NCI-H1436 treated with DMSO at 0.1 percent for 48 hours (cell line): ENCODE measurements at places on chromosomes 1 and 21.
A peak's percentile ranks its signal among the peaks of the same experiment; 100 is the strongest.

GRCh38 chr1:227793079-227793947 is 22.2 kb upstream of the PRSS38 start:
- no peak for DNase-seq

- no peak for DNase-seq
Measured at GRCh38 chr1:15598436-15598835, 13.6 kb upstream of the AGMAT start.

DNA sequence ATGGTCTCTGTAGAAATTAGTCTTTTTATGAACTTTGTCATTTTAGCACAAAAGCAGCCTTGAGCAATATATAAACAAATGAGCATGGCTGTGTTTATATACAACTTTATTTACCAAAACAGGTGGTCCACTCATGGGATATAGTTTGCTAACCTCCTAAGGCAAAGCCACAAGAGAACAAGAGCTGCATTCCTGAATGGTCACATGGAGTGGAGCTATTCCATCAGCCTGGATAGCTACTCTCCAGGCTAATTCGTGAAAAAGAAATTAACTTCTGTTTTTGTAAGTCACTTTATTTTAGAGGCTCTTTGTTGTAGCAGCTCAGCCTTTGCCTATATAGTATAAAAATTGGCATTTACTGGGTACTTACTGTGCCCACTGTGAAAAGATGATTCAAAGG is 163.3 kb upstream of the FAM78B start:
- no peak for DNase-seq

GRCh38 chr1:83882906-83883305 is 116.0 kb downstream of the TTLL7 start:
- peak; percentile 54 for DNase-seq

DNA sequence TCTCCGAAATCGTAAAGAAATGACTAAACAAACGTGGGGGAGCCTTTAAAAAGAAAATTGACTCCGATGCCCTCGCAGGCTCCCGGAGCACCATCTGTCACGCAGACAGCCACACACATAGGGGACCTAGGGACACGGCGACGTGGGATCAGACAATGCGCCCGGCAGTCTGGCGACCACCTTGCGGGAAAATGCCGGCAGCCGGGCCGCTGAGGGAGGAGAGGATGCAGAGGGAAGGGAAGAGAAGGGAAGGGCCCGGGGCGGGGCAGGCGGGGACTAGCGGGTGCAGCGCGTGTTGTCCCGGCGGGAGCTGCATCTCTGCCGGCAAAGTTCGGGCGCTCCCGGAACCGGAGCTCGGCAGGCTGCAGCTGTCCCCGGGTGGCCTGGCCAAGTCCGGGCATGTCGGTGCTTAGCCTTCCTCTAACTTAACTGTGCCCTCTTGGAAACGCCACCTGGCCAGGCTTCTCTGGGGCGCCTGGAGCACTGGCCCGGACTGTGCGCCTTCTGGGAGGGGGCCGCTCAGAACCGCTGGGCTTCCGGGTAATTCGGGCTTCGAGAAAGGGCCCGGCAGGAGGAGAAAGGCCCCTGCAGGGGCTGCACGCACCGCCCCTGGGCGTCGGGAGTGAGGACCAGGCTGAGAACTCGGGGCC is 1.8 kb downstream of the NHLH2 start:
- no peak for DNase-seq

GRCh38 chr1:219927956-219928790 is at the start of gene SLC30A10:
Gene SLC30A10 (minus strand): TSS chr1:219928557. CDS start chr1:219928440, 117 bp downstream.
- DNase-seq, result no peak

DNA sequence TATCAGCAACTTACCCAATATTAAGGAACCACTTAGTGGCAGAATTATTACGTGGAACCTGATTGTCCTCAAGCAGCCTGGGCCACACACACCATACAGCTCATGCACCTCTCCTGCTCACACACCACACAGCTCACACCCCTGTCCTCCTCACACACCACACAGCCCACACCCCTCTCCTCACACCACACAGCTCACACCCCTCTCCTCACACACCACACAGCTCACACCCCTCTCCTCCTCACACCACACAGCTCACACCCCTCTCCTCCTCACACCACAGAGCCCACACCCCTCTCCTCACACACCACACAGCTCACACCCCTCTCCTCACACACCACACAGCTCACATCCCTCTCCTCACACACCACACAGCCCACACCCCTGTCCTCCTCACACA is 36.8 kb upstream of the LAMC2 start:
- no peak for DNase-seq

GRCh38 chr1:38352869-38353268 is 306.3 kb upstream of the POU3F1 start:
- DNase-seq, result no peak

GRCh38 chr1:31626223-31627207 is 9.0 kb downstream of the HCRTR1 start:
- DNase-seq, result no peak

DNA sequence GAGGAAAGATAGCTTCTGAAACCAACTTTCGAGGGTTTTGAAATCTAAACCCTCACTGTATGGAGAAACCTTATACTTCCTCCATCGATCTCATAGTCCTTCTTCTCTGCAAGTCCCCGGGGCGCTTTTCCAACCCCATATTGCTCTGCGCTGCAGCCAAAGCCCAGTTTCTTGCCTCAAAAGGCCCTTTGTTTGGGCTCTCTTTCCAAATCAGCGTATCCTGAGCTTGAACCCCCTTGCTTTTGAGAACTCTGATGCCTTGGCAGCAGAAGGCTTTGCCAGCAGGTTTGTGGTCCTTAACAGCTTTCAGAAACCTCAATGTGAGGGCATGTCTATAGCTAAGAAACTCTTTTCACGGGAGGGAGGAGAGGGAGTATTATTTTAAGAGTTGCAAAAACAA is 21.6 kb downstream of the PLPP3 start:
- DNase-seq, result no peak
